Thyroid gland (tissue), 4 donors: ENCODE measurements at places on chromosomes 5 and 9. TPM values are rescaled to one million over a fixed set of nuclear protein-coding genes. Genes with fewer than 3 reads are reported as not detected.
A peak's percentile ranks its signal among the peaks of the same experiment; 100 is the strongest.

The DNM1 gene
- 5.6 TPM for total RNA-seq

The NUTM2G gene
- not detected for total RNA-seq

DNA sequence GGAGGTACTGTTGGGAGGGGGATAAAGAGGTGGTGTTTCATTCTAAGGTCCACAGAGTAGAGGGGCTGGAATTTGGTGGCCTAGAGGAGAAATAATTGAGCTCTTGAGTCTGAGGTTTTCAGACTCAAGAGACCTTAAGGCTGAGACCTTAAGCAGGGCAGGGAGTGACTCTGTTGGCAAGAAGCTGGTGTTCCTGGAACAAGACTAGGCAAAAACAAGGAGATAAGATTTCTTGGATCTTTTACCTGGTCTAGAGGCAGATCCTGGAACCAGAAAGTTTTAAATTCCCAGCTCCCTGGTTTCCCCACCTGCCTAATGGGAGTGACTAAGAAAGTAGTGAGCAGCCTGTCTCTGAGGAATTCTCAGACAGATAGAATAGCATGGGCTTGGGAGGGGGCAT lies 4.1 kb upstream of the CCL21 start:
- peak overlapping the region; percentile 14 for H3K27ac ChIP-seq
- no peak overlapping the region for H3K4me3 ChIP-seq
- no peaks in the 10 kb centered on the region for H3K36me3 ChIP-seq
- H3K4me1 ChIP-seq, result peaks cover 13% of the 10 kb centered on the region
- DNase-seq, result no peak

- no peak overlapping the region for H3K27ac ChIP-seq
- no peaks in the 10 kb centered on the region for H3K27me3 ChIP-seq
- no peaks in the 10 kb centered on the region for H3K36me3 ChIP-seq
- DNase-seq, result no peak
These were observed 497.4 kb downstream of the ENC1 start for GRCh38 chr5:74143151-74143550.

DNA sequence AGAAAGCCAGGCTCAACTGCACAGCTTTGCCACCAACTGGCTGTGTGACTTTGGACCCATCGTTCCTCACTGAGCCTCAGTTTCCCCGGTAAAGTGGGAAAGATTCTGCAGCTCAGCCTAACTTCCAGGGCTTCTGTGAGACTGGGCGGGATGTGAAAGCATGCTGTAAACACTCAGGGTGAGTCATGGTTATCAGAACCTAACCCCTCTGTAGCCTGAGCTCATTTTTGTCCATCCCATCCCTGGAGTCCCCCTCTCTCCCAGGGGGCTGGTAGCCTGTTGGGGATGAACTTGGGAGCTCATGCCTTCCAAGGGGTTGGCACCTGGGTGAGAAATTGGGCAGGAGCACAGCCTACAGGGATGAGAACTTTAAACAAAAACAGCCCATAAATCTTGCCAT lies 2.3 kb downstream of the CCDC69 start:
- H3K27ac ChIP-seq, result no peak overlapping the region
- H3K4me1 ChIP-seq, result peaks cover 6% of the 10 kb centered on the region
- H3K27me3 ChIP-seq, result no peaks in the 10 kb centered on the region
